Activated T-helper 1 cell treated with Interleukin-2 at 50 U/mL for 16 hours (primary cell): ENCODE measurements at places on chromosomes 3 and 15.

DNA sequence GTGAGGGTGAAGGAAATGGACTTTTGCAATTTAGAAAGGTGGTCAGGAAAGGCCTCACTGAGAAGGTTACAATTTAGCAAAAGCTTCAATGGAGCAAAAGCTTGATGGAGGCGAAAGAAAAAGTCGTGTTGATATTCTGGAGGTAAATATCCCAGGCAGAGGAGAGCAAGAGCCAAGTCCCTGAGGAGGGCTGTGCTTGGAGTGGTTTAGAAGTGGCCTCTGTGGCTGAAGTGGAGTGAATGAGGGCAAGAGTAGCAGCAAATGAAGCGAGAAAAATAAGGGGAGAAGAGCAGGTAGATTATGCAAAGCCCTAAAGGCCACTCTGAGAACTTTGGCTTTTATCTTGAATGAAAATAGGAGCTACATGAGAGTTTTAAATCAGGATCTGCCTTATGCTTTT lies 54.1 kb downstream of the GUCA1C start:
- DNase-seq = no peak

GRCh38 chr3:52153389-52154096 lies 680 bp downstream of the POC1A start:
- no peak for DNase-seq

GRCh38 chr3:73449774-73450173 lies 175.0 kb downstream of the PDZRN3 start:
- DNase-seq = no peak

- DNase-seq = peak; percentile 45
Observed at GRCh38 chr15:25846377-25846776, 16.8 kb downstream of the ATP10A start.

- DNase-seq = no peak
Observed at GRCh38 chr3:65348398-65348995, 660.7 kb upstream of the ADAMTS9 start.

DNA sequence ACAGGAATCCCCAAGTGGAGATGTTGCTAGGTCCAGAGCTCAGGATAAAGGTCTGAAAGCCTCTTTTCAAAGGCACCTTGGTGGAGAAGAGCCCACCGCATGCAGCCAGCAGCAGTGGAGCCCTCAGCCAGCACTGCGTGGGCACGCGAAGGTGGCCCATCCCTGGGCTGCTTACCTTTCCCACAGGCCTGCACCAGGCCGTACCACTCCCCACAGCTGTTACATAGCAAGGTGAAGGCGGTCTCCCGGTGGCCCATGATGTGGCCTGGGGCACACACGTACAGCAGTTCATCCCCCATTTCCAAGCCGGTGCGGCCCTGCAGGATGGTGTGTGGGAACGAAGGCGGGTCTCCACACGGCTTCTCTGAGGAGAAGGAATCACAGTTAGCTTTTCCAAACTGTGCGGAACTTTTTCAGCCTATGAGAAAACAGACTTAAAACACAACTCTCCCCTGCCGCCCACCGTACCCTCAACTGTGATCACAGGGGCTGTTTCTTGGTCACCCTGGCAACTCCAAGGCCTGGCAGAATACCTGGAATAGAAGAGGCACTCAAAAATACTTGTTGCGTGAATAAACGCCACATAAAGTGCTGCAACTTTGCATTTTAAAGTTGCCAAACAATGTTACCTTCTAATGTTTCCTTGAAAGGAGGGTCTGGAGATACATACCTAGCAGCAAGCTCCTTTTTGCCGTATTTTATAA lies 43.7 kb downstream of the SUSD5 start:
- no peak for DNase-seq

- no peak for DNase-seq
Observed at GRCh38 chr15:47374222-47374621, 343.1 kb upstream of the SEMA6D start.

DNA sequence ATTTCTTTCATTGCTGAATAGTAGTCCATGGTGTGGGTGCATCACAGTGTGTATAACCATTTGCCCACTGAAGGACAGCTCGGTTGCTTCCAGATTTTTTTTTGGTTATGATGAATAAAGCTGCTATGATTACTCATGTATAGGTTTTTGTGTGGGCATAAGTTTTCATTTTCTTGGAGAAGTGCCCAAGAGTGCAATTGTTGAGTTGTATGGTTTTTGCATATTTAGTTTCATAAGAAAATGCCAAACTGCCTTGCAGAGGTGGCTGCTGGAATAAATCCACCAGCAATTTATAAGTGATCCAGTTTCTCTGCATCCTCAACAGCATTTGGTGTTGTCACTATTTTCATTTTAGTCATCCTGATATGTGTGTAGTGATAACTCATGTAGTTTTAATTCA lies 8.4 kb upstream of the SPESP1 start:
- no peak for DNase-seq

DNA sequence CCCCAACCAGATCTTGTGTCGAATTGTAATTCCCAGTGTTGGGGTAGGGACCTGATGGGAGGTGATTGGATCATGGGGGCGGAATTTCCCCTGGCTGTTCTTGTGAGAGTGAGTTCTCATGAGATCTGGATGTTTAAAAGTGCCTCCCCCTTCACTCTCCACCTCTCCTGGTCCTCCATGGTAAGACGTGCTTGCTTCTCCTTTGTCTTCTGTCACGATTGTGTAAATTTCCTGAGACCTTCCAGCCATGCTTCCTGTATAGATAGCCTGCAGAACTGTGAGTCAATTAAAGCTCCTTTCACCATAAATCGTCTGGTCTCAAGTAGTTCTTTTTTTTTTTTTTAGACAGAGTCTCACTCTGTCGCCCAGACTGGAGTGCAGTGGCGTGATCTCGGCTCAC lies 42.3 kb downstream of the NR1D2 start:
- no peak for DNase-seq

- no peak for DNase-seq
Observed at GRCh38 chr15:71973366-71973765, 144.6 kb downstream of the MYO9A start.

GRCh38 chr3:176687754-176688153 lies 509.5 kb downstream of the TBL1XR1 start:
- no peak for DNase-seq

- peak; percentile 61 for DNase-seq
Observed at GRCh38 chr3:186931532-186932280, 1.4 kb downstream of the ST6GAL1 start.

- no peak for DNase-seq
Observed at GRCh38 chr3:13125092-13126015, 52.1 kb upstream of the IQSEC1 start.
